Neural progenitor cell (in vitro differentiated cells): ENCODE measurements at places on chromosomes 11 and 22. TPM values are rescaled to one million over a fixed set of nuclear protein-coding genes. Genes with fewer than 3 reads are reported as not detected.

The CHEK2 gene
- total RNA-seq = 48.7 and 94.4 TPM in 2 replicates

The GRIK4 gene
- 0.36 and 0.68 TPM in 2 replicates for total RNA-seq

The ZNF202 gene
- total RNA-seq = 15.5 and 16.4 TPM in 2 replicates

The OR56A1 gene
- 0.87 and 1.8 TPM in 2 replicates for total RNA-seq

DNA sequence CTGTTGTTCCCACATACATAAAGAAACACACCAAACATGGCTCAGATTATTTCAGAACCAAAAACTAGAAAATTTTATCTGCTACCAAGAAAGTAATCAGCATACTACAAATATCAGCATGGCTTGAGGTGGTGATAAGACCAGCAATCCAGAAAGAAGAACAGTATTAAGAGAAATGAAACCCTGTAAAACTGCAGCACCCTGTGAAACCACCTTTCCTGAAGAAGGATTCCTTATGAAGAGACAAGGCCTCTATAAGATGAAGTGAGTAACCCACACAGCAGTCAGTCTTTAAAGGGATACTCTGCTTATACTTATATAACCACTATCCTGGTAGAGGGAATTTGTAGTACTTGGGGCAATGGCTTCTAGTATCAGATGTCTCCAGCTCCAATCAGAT lies 49.9 kb downstream of the RSF1 start:
- no peak for DNase-seq

GRCh38 chr22:29989446-29989845 lies 90.8 kb upstream of the HORMAD2 start:
- no peak for DNase-seq

- DNase-seq = no peak
These were observed 8.4 kb downstream of the MAPK8IP2 start for GRCh38 chr22:50608996-50609395.

- no peak for DNase-seq
These were observed 699.0 kb upstream of the LUZP2 start for GRCh38 chr11:23797624-23798419.

DNA sequence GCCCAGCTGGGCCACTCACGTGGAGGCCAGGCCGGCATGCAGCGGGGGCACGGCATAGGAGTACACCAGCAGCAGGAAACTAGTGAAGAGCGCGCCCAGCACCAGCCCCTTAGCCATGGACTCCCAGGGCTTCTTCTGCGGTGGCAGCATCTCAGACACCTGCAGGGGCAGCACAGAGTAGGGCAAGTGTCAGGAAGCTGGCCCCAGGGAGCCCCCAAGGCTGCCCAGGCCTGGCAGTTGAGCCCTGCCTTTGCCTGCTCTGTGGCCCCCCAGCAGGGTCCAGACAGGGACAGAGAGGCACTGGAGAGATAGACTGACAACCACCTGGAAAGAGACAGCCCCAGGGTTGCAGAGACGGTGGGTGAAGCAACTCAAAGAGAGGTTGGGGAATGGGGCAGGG lies 10.7 kb upstream of the SEC14L6 start:
- no peak for DNase-seq

DNA sequence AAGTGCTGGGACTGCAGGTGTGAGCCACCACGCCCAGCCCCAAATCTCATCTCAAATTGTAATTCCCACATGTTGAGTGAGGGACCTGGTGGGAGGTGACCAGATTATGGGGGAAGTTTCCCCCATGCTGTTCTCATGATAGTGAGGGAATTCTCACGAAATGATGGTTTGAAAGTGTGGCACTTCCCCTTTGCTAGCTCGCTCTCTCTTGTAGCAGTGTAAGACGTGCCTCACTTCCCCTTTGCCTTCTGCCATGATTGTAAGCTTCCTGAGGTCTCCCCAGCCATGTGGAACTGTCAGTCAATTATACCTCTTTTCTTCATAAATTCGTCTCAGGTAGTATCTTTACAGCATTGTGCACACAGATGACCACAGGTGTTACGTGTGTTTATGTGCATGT lies 357.8 kb downstream of the CADM1 start:
- DNase-seq = no peak

- no peak for DNase-seq
These were observed 25.0 kb upstream of the EED start for GRCh38 chr11:86219311-86220193.

DNA sequence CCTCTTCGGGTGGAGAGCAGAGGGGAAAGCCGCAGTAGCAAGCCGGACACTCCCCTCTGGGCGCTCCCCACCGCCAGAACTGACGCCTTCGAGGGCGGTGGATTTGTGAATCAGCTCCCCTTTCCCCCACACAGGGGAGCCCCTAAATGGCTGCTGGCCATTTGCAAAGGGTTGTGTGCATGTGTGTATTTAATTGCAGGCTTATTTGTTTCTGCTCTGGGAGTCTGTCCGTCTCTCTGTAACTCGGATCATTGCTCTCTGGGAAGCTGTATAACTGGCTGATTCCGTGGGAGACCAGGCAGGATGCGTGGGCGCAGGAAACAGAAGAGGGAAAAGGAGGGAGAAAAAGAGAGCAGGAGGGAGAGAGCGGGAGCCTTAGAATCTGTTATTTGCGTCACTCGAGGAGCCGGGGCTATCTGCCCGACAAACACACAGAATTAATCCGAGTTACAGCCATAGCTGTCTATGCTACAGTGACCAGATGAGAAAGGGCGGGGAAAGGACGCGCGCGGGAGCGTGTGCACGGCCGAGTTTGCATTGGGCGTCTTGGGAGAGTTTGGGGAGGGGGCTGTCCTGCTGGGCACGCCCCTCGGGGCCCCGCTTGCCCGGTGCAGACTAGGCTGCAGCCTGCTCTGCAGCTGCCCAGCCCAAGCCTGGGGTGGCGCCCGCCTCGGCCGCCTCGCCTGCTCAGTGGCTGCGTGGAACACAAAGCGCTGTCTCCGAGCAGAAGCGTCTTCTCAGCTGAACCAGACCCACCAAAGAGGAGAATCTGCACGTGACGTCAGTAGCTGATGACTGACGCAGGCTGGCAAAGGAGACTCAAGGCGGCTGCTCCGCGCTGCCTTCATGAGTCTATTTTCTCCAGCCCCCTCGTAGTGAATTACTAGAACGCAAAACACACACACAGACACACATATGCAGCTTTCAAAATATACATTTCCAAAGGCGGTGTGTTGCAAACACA lies 105.3 kb upstream of the HSD17B12 start:
- peak; percentile 87 for DNase-seq

DNA sequence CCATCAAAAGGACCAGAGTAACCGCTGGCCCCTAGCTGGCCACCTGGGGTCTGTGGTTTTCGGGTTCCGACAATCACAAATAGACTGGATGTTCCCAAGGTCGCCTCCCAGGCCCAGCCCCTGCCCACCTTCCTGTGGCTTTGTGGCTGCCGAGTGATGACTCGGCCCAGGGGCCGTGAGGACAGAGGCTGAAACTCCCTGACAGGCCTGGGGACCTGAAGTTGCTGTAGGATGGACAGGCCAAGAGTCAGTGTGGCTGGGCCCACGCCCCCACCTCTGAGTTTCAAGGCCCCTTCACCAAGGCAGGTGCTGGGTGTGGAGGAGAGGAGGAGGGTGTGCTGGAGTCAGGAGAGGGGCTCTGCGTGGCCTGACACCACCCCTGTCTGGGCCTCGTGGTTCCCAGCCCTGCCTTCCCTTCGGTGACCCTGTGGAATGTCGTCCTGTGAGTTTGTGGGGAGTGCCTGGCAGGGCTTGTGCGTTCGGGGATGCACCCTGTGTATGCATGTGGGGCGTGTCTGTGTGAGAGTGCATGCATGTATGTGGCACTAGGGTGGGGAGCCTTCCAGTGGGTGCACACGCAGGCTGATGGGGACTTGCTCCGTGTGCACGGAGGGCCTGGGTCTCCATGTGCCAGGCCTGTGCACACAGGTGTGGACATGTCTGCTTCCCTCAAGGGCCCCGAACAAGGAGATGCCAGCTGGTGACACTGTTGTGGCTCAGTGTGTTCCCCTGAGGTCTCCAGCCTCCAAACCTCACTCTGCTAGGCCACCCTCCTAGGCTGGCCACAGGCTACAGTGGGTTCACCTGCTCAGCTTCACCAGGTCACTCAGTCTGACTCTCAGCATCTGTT lies 8.4 kb upstream of the MGAT3 start:
- no peak for DNase-seq

DNA sequence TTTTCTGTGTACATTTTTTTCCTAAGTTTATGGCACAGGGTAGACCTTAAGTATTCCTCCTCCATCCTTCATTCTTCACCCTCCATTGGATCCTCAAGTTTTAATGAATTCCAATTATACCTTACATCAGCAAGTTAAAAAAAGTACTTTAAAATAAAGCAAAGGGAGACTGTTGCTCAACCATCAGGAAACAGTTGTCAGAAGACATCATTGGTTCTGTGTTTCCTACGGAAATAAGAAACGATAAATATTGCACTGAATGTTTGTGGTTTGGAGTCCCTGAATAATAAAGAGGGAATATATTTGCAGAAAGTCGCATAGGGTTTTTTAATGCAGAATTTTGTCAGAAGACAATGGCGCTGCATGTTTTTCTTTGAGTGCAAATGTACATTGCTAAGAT lies 28.1 kb upstream of the LDHA start:
- DNase-seq = no peak

DNA sequence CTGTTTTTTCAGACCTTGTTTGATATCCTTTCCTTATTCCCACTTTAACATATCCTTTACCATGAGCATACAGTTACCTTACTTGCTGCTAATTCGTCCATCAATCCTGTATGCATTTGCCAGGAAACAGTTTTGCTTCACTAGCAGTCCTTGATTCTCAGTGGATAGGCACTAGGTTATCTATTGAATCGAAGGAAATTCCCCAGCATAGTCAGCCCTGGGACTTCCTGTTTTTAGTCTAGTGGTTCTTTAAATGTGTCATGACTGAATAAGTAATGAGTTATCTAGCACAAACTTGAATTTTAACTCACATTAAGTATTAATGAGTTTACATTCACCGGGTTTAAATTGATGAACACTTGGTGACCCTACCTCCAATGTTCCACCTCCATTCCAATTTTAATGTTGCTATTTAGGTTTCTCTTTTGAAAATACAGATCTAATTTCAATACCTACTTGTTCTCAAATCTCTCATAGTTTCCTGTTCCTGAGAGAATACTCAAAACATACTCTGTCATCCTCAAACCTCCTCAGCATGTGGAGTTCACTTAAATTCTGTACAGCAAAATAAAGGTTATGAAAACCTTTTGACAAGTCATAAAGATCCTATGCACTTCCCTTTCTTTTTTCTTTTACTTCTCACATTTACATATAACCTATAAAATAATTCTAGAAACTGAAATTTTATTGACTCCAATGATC lies 1375.1 kb upstream of the TENM4 start:
- DNase-seq = no peak

- DNase-seq = peak; percentile 62
These were observed 76.9 kb downstream of the DKK3 start for GRCh38 chr11:11931461-11932055.

DNA sequence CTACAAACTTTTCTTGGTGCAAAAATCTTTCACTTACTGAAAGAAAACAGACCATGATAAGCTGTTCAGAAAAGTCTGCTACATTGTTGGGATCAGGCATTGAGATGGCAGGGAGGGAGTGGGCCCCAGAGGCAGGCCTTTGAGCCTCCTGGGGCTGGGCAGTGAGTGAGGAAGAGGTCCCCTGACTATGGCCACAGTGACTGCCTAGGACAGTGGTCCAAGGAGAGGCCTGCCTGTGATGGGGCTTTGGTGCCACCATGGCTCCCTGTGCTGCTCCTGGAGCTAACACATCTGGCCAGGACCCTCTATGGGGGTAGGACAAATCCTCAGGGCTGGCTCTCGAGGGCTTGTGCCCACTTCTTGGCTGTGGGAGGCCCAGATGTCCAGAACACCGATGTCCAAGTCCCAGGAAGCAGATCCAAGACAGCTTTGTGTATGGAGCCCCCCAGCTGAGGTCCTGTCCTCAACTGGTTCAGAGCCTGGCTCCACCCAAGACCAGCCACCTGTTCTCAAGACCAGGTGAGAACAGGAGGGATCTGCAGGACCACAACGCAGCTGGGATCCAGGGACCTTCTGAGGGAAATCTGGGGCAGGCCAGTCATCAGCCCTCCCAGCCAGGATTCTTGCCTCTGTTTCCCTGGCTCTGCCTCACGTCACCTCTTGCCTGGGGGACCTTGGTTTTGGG lies 36.9 kb downstream of the PPM1F start:
- DNase-seq = no peak

DNA sequence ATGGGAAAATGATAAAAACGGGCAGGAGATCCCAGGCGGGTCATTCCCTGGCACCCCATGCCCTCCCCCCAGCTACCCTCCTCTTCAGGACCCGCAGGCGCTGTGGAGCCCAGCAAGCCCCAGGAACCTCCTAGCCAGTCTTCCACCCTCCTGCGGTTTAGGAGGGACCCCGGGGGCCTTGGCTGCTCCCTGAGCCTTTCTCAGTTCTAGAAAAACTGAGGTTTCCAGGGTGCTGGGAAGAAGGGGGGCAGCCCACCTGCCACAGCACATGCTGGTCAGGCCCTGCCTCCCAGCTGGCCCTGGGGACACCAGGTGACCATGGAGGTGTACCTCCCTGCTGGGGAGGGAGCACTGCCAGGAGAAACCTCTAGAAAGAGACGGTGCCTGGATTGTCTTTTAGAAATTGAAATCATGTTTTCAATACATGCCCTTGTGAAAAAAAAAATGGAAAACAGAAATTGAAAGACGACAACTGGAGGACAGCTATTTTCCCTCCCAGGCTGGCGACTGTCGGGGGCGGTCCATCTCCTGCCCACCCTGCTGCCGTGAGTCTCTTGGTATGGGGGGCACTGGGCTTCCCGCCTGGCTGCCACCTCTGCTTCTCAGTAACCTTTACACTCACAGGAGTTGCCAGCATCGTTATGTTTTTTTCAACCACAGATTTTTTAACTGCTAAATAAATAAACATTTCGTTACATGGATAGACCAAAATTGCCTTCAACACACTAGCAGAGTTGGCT lies 398.5 kb downstream of the TBC1D22A start:
- DNase-seq = no peak

DNA sequence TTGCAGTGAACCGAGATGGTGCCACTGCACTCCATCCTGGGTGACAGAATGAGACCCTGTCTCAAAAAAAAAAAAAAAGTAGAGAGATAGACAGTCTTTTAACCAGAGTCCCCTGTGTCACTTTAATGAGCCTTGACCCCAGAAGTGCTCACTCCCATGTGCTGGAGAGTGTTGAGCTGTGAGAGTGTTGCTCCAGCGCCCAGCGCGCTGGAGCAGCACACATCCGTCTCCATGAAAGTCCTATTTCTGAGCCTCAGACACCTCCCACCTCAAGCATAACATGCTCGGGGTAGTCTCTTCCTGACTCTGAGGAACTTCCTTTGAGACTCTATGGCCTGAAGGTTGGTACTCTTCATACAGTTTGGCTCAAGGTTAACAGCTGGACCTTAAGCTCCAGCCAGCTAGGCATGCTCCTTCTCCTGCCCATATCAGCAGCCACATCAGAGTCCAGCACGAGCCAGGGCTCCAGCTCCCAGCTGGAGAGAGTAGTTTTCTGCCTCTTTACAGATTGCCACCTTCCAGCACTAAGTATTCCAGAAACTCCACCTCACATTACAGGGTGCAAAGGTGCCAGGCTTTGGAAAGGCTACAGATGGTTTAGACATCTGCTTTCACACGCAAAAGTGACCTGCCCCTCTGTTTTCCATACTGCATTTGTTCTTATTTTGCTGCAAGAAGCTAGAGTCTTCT lies 29.4 kb upstream of the UBASH3B start:
- DNase-seq = no peak

- DNase-seq = peak; percentile 83
These were observed at the start of gene PLCB3 for GRCh38 chr11:64251016-64251752. Gene PLCB3 (plus strand): TSS chr11:64251530. CDS start chr11:64251650, 120 bp downstream.

GRCh38 chr11:45832811-45833441 lies 14.3 kb upstream of the CRY2 start:
- no peak for DNase-seq
